NCI-H460 (cell line): ENCODE measurements at places on chromosomes 1 and 21.
A peak's percentile ranks its signal among the peaks of the same experiment; 100 is the strongest.

DNA sequence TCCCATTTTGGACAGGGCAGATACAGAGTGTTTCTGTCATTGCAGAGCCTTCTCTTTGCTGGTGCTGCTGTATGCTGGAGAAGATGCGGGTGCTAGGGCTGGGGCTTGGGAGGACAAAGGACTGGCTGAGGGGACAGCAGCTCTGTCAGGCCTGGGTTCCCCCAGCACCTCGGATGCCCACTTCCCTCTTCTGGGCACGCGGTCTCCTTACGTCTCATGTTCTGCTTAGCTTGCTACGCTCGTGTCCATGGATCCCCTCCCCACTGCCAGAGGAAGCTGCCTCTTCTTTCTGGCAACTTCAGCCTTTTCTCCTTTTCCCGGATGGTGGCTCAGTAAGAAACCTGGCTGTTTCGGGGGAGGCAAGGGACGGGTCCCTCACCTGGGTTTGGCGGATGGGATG, 75.7 kb downstream of the ARHGEF10L start:
- no peak for DNase-seq

DNA sequence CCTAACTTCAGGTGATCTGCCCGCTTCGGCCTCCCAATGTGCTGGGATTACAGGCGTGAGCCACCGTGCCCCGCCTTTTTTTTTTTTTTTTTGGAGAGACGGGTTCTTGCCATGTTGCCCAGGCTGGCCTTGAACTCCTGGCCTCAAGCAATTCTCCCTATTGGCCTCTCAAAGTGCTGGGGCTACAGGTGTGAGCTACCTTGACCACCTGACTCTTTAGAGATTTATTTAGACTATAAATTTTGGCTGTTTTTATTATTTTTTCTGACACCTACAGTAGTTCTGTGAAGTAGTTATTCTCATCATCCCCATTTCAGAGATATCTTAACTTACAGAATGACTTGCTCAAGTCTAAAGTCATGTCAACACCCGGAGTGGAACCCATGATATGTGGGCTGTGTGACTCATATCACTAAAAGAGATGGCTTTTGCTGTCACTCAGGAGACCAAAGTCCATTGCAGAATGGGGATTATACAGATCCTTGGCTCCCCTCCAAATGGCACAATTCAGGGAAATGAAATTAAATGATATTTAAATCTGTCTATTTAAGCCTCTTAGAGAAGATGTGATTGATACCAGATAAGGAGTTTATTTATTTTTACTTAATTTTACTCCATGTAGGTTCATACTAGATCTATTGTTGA, 93.2 kb downstream of the CTH start:
- DNase-seq: no peak

DNA sequence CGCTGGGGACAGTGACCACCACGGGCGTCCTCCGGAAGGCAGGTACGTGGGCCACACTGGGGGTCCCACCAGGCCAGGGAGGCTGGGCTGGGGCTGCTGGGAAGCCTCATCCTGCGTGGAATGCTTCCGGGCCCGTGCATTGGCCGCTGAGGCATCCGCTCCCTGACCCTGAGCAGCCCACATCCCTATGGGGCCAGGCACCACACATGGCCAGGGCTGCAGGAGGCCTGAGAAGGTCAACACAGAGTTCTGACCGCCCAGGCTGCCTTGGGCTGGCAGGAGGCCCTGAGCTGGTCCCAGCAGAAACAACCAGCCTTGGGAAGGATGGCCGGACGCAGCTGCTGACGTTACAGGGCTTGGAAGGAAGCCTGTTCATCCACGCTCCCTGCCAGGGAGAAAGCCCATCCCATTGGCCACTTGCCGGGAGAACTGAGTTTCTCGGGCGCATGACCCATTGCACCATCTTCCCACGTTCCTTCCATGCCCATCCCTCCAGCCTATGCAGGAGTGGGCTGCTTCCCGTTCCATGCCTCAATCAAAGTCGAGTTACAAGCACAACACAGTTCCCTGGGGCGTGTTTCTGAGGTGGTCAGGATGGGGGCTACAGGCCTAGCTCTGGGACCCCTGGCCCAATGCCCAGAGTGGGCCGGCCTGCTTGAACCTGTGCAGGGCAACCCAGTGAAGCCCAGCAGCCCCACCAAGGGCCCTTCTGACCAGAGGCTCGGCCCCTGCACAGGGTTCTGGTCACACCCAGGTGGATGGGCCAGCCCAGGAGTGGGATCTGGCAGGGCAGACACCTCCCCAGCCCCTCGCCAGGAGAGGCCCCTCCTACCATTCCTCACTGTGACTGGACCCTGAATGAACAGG, 31.7 kb downstream of the TRIM11 start:
- DNase-seq: peak; percentile 58

DNA sequence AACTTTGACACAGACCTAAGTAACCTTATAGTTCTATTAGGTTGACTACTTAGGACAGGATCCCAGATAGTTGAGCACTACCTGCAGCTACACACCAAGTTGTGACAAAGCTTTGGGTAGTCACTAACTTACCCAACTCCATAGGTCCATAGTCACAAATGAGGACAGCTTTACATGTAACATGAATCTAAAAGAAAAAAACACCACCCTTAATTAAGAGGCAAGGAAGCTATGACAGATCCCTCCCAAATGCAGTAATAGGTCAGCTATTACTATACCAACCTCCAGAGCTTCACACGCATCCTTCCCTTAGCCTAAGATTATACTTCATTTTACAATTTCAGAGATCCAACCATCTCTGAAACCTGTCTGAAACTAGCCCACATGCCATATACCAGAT, 12.7 kb upstream of the RAB42 start:
- DNase-seq: no peak

DNA sequence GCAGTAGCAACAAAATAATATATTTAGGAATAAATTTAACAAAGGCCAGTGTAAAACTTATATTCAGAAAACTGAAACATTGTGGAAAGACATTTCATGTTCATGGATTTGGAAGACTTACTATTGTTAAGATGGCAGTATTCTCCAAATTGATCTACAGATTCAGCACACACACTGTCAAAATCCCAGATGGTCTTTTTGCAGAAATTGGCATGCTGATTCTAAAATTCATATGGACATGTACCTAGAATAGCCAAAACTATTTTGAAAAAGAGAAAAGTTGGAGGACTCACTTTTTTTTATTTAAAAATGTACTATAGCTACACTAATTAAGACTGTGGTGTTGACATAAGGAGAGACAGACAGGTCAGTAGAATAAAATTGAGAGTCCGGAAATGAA, 32.0 kb upstream of the SH3D21 start:
- DNase-seq: no peak

DNA sequence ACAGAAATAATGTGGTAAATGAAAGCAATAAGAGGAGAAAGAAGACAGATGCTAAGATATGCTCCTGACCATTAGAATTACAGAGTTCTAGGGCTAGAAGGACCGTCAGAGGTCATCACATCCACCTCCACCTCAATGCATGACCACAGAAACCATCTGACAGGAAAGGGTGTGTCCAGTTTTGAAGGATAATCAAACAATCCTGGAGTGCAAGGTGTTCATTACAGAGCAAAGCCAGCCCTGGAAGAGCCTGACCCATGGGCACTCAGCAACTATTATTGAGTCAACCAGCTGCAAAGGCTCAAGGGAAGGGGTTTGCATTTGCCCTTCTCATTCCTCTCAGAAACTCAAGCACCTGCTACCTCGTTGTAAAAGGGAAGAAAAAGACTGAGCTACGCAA, 46.4 kb downstream of the TOR1AIP2 start:
- no peak for DNase-seq

- no peak for DNase-seq
These were observed 4.3 kb downstream of the PFKL start for GRCh38 chr21:44304011-44304616.

DNA sequence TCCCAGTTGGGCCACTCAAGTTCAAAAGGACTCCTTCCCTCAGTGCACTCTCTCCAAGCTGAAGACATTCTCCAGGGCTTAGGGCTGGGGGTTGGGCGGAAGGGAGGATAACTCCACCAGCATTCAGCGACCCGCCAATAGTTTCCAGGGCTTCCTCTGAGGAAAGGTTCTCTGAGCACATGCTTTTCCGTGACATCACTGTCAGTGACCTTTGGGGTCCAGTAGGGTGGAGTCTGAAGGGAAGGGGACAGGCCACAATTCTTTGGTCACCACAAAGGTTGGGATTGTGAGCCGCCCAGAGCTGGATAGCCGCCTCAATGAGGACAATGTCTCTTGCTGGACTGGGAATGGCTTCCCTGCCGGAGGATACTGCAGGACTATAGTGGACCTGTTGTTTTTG, 22.8 kb upstream of the RXRG start:
- no peak for DNase-seq

- peak; percentile 96 for DNase-seq
These were observed at the start of gene PUM1 for GRCh38 chr1:31065310-31066217. PUM1 (minus strand) TSS chr1:31065717; CDS start chr1:31059566, 6,151 bp downstream.

- no peak for DNase-seq
These were observed 309.2 kb downstream of the HLX start for GRCh38 chr1:221188458-221188857.

DNA sequence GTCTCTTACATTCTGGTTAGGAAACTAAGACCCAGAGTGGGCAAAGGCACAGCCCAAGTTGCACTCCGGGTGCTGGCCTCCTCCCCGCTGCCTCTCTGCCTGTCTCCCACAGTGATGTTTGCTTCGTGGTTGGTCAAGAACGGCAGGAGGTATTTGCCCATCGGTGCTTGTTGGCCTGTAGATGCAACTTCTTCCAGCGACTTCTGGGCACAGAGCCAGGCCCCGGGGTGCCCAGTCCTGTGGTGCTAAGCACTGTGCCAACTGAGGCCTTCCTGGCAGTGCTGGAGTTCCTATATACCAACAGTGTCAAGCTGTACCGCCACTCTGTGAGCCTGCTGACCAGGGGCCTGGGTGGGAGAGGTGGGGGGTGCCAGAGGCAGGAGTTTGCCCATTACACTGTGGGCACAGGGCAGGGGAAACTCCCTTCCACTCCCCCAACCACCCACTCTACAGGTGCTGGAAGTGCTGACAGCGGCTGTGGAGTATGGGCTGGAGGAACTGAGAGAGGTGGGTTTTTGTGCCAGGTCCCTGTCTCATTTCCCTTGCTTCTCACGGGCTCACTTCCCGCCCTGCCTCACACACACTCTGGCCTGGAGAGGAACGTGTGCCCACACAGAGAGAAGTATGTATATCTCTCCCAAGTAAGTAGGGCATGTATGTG, 1.9 kb downstream of the BTBD19 start:
- DNase-seq: no peak

GRCh38 chr1:219782311-219782710, 146.0 kb downstream of the SLC30A10 start:
- no peak for DNase-seq

GRCh38 chr1:31714442-31715086, 10.7 kb upstream of the COL16A1 start:
- DNase-seq: peak; percentile 33

GRCh38 chr1:40824591-40825434, 37.4 kb downstream of the CITED4 start:
- no peak for DNase-seq

DNA sequence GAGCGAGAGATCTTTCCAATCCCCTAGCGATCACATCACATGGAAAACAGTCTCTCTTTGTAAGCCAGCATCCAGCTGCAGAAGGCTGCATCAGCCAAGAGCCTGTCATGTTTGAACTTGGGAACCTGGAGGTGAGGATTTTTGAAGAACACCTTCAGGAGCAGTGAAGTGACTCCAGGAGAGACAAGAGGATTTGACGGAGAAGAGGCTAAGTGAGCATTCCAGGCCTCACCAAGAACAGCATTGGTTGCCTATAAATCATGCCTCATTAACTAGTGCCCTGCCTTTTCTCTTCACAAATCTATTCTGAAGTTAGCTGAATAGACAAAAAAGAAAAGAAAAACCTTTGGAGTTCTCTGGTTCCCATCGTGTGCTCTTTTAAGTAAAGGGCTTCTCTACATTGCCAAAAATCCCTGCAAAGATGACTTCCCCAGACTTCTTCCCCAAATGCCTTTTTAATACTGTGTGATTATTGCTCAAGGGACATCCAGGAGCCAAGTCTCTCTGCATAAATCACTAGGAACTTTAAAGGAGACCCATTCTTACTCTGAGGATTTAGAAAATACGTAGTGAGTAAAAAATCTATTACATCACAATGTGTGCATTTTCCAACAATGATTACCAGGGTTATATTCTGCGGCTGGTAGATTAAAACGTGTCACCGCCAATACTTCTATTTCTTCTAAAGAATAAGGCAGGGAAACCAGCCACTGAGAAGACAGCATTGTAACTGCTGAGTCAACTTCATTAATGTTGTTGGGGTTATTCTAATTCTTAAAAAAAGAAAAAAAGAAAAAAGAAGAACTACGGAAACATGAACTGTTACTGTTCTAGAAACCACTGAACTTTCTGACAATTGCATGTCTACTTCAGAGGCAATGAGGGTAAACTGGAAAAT, 95.2 kb downstream of the KIF14 start:
- no peak for DNase-seq

- DNase-seq: no peak
These were observed 102.3 kb upstream of the LMO4 start for GRCh38 chr1:87226341-87226760.

GRCh38 chr1:220747437-220748088, 559 bp upstream of the MTARC2 start:
- no peak for DNase-seq

DNA sequence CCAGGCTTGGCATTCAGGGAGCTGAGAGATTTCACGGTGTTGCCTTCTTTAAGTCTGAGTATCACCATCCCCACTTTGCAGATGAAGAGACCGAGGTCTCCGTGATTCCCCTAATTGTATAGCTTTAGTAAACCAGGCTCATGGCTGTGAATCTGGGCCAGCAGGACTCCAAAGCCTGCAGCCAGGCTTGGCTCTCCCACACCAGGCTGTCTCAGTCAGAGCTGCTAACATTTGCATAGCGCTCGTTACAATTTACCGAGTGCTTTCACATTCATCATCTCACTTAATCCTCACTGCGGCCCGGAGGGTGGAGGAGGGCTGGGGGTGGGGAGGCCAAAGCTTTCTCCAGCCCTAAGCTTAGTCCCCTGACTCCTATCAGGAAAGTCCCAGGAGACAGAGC, 11.7 kb downstream of the C1orf94 start:
- no peak for DNase-seq

DNA sequence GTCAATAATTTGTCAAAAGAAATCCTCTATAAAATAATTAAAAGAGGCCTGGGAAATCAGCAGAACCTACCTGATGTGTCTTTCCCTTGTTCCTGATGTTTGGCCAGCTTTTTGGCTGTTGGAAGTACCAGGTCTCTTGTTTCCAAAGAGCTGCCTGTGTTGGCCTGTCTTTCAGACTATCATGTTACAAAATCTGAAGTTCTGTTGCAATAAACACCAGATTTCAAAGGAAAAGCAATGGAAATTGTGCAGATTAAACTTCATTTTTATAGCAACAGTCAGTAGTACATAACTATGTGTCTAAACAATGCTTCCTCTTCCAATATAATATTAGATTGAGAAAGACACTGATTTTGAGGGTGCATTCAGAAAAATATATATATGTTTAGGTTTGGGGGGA, 647.2 kb upstream of the CXADR start:
- DNase-seq: no peak
